ENCODE measurements at places on chromosomes 13 and 19. TPM values are rescaled to one million over a fixed set of nuclear protein-coding genes. Genes with fewer than 3 reads are reported as not detected.

The MAU2 gene
- 48.1 TPM for total RNA-seq

The PVR gene
- total RNA-seq, result 50.2 TPM

The SLC25A41 gene
- not detected for total RNA-seq

The ARHGAP33 gene
- total RNA-seq, result 4.0 TPM

The FGF22 gene
- not detected for total RNA-seq

The PRDX2 gene
- 210 TPM for total RNA-seq

The LIM2 gene
- not detected for total RNA-seq

The NEK5 gene
- total RNA-seq, result 0.31 TPM

The MAMSTR gene
- 0.16 TPM for total RNA-seq

The KCNRG gene
- 4.9 TPM for total RNA-seq

The KLK3 gene
- total RNA-seq, result not detected

The CYP4F8 gene
- total RNA-seq, result not detected

The CEACAM6 gene
- total RNA-seq, result not detected

Measured in bladder microvascular endothelial cell (primary cell).